ENCODE measurements at places on chromosomes 4 and X.

- DNase-seq, result no peak
Observed at GRCh38 chrX:2474280-2474962, 26.4 kb downstream of the DHRSX start.

DNA sequence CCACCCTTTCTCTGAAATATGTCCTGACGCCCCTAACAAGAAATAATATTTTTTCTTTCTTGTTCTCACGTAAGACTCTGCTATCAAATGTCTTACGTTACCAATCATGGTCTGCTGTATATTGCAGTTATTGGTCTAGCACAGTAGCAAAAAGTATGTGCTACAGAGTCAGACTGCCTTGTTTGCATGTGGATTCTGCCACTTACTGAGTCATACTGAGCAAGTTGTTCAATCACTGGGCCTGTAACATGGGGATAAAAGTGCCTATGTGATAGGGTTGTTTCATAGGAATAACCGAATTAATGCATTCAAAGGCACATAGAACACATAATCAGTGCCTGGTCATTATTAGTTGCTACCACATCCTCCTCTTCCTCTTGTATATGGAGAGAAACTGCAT lies 14.1 kb downstream of the RPGR start:
- no peak for DNase-seq

- DNase-seq, result no peak
Observed at GRCh38 chr4:13215560-13215959, 268.6 kb downstream of the RAB28 start.

DNA sequence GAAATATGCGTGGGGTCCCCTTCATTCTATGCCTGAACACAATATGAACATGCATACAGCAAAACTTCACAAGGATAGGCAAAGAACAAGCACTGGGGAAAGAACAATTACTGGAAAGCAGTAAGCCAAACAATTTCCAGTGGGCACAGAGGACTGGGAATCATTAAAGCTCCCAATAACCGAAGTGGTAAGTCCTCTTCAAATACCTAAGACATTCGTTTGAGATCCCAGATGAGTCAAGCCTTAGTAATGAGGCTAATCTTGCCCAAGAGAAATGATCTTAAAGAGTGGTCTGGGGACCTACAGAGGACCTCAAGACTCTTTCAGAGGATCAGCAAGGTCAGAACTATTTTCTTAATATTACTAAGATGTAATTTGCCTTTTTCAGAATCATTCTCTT lies 28.6 kb downstream of the ANAPC10 start:
- DNase-seq, result no peak

DNA sequence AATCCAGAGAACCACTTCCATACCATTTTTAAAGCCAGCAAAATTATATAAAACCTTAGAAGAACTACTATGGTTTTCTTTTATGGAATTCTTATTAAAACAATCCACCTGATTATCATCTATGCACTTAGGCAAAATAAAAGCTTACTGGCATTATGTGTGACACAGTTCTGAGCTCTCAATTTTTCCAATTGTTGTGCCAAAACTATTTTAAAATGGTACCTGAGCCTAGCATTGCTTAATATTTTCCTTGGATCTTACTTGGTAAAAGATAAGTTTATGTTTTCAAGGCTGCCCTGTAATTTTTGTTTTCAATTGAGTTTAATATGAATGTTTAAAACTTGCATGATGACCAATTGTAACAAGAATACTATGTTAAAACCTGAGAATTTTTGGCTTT lies 201.3 kb downstream of the MAD2L1 start:
- no peak for DNase-seq

DNA sequence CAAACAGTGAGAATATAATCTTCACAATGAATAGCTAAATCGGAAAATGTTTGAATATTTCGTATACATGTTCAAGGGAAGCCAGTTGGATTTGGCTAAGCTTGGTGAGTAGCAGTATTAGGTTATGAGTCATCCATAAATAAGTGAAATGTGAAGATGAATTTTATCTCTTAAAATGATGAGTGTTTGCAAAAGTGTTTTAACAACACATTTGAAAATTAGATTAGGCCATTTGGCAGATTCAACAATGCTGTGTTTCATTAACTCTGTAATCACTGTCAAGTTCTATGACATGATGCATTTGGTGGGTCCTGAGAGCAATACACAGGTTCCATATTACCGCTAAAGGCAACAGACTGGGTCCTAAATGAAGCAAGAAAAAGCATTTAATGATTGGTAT lies 301.9 kb upstream of the PRPS2 start:
- no peak for DNase-seq

- DNase-seq, result no peak
Observed at GRCh38 chr4:53579826-53580225, 11.5 kb downstream of the LNX1 start.

GRCh38 chrX:82208975-82209374 lies 1007.1 kb downstream of the SH3BGRL start:
- peak; percentile 25 for DNase-seq

DNA sequence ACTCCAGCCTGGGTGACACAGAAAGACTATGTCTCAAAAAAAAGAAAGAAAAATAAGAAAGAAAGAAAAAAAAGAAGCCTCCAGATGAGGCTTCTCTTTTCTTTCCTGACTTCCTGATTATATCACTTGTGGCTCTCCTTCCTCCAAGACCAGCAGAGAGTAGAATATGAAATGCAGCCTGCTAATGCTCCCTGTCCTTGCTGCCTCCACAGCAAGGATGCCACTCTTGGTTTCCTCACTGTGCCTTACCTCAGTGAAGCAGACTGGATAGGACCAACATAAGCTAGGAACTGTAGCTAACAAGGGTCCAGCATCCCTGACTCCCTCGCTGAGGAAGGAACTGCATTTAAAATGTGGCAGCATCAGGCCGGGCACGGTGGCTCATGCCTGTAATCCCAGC lies 11.7 kb downstream of the SLC25A43 start:
- DNase-seq, result no peak

DNA sequence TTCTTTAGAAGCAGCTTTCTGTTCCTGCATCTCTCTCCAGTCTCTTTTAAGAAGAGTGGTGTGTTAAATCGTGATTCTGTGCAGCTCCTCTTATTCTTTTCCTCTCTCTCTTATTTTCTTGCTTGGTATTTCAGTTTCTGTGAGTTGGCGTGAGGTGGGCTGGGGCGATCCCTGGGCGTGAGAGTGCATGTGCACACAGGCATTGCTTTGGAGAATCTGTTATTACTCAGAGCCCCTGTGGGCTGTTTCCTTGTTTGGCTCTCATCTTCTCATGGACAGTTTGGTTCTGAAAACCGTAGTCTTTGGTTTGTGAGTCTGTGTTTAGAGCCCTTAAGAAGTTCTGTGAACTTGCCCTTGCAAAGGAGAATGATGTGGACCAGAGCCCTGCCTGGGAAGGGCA lies 97.2 kb upstream of the CLNK start:
- no peak for DNase-seq

DNA sequence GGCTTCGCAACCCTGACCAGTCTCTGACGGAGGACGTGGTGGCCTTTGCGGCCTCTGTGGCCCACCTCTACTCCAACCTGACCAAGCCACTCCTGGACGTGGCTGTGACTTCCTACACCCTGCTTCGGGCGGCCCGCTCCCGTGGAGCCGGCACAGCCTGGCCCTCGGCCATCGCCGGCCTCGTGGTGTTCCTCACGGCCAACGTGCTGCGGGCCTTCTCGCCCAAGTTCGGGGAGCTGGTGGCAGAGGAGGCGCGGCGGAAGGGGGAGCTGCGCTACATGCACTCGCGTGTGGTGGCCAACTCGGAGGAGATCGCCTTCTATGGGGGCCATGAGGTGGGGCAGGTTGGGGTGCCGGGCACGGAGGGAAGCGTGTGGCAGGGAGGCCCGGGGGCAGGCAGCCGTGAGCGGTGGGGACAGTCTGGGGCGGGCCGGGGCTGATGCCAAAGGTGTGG lies 1.2 kb downstream of the ABCD1 start:
- DNase-seq, result no peak

DNA sequence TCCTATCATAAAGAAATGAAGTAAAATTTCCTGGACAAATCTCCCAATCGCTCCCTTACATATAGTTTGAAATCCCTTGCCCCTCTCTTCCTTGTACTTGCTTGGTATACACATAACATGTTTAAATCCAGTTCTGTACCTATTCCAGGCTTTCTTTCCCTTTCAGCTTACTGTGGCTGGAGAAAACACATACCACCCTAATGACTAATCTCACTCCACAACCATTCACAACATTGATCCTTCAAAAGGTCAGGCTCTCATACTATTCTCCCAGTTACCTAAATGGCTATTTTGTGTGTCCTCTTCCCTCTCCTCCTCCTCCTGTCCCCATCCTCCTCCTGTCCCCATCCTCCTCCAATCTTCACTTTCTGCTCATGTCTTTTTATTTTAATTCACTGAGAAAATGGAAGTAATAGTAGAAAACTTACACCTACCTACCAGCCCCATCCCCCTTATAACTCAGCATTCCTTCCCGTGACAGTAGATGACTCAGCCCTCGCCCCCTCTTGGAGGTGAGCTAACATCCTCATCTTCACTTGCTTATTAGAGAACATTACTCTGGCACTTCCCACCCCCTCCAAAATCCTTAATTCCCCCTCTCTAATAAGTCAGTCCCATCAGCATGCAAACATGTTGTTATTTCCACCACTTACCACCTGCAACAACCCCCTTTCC lies 77.5 kb downstream of the IL15 start:
- DNase-seq, result no peak

DNA sequence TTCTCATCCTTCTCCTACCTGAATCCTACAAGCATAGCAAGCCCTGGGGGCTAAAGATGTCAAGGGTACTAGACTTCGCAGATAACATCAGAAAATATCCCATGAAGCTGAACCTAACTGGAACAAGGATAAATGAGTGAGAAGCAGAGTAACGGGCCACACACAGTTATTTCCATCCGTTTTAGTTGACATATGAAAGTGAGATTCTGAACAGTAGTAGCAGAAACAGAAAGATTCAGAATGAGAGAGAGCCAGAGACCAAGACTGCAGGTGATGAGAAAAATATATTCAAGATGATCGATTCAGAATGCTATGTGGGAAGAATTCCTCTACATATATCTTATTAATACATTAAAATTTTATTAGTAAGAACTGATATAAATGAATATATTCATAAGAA lies 165.1 kb downstream of the TSPAN5 start:
- no peak for DNase-seq

DNA sequence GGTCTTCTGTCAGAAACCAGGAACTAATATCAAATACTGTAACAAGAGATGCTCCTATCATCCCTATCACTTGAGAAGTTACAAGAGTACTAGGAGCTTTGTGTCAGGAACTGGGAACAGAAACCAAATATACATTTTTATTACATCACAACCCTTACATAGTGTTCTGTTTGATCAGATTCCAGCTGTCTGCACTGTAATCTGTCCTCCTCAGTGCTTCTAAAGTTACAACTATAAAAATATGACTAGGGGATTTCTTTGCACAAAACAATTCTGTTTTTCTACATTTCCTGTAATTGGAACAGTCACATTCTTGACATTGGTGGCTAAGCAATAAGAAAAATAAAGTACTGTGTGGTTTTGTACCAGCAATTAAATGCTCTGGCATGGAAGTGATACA lies 686.0 kb downstream of the PDHA2 start:
- no peak for DNase-seq

- DNase-seq, result peak; percentile 76
Observed at GRCh38 chrX:85503258-85504158, 124.0 kb upstream of the POF1B start.

GRCh38 chr4:101205916-101206315 lies 141.4 kb downstream of the PPP3CA start:
- no peak for DNase-seq

GRCh38 chr4:94126669-94127068 lies 81.0 kb upstream of the SMARCAD1 start:
- no peak for DNase-seq

- DNase-seq, result peak; percentile 61
Observed at GRCh38 chr4:159764343-159764952, 661.6 kb downstream of the RAPGEF2 start.

DNA sequence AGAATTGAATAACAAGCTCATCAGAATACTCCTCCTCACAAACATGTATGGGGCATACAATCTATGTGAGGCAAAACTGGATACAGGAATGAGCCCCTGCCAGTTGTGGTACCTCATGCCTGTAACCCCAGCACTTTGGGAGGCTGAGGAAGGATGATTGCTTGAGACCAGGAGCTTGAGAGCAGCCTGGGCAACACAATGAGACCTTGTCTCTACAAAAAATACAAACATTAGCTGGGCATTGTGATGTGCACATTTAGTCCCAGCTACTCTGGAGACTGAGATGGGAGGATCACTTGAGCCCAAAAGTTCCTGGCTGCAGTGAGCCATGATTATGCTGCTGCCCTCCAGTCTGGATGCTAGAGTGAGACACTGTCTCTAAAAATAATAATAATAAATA lies 611.0 kb downstream of the NLGN4X start:
- no peak for DNase-seq

GRCh38 chrX:1885116-1885515 lies 270.3 kb downstream of the ASMT start:
- DNase-seq, result no peak

- DNase-seq, result no peak
Observed at GRCh38 chrX:37543324-37543723, 28.1 kb upstream of the LANCL3 start.

GRCh38 chrX:38192007-38192810 lies 28.5 kb downstream of the SRPX start:
- no peak for DNase-seq

DNA sequence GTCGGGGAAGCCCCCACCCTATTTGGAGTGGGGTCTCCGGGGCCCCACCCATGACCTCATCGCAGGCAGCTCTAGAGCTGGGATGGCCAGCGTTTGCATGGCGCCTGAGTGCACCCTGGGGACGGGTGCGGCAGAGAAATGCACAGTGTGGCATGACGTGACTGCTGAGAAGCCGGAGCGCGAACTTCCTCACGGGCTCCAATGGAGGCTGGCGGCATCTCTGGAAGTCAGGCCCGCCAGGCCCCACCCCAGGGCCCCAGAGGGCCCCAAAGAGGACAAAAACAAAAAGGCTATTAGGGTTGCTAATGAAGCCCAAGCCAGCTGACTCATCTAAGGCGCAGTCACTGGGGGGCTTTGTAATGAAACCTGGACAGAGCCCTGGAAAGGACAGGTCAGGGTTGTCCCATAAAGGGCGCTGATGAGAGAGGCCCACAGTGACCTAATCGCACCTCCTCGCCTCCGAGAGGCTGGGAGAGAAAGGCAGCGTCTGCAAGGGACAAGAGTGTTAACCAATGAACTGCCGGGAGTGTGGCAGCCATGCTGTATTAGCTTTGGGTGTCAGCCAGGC lies 86.0 kb upstream of the C1QTNF7 start:
- no peak for DNase-seq

GRCh38 chrX:87583679-87584078 lies 66.1 kb downstream of the KLHL4 start:
- DNase-seq, result peak; percentile 3

GRCh38 chrX:109392895-109393294 lies 89.0 kb downstream of the GUCY2F start:
- no peak for DNase-seq
